Cortex of kidney (tissue), 1 donor: ENCODE measurements at places on chromosomes 6 and 20.

- no peak for DNase-seq
Observed at GRCh38 chr6:109224994-109225393, 129.7 kb downstream of the CEP57L1 start.

- DNase-seq, result no peak
Observed at GRCh38 chr6:33696548-33697518, 14.7 kb downstream of the UQCC2 start.

- DNase-seq, result no peak
Observed at GRCh38 chr6:17585766-17586490, 14.2 kb upstream of the FAM8A1 start.

DNA sequence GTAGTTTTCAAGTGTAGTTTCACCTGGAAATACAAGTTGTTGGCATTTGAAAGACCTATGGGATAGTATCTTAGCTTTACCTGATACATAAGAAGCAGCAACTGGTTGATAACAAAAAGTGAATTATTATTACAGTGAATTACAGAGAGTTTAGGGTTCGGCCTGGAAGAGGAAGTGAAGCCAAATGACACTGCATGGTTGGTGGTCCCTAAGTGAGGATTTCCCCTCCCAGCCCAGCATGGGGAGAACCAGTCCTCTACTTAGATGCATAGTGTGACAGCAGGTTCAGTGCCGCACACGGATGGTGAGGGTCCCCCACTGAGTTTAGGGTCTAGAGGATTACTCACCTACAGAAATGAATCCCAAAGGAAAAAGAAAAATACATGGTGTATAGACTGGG lies 18.1 kb downstream of the HLA-DPB1 start:
- no peak for DNase-seq

GRCh38 chr20:13402171-13402760 lies 181.2 kb downstream of the ISM1 start:
- DNase-seq, result no peak
